Panc1 (cell line): ENCODE measurements at places on chromosomes 4 and X.
A peak's percentile ranks its signal among the peaks of the same experiment; 100 is the strongest.

- no peak for DNase-seq
Measured at GRCh38 chr4:82718162-82718940, 80.2 kb downstream of the SCD5 start.

DNA sequence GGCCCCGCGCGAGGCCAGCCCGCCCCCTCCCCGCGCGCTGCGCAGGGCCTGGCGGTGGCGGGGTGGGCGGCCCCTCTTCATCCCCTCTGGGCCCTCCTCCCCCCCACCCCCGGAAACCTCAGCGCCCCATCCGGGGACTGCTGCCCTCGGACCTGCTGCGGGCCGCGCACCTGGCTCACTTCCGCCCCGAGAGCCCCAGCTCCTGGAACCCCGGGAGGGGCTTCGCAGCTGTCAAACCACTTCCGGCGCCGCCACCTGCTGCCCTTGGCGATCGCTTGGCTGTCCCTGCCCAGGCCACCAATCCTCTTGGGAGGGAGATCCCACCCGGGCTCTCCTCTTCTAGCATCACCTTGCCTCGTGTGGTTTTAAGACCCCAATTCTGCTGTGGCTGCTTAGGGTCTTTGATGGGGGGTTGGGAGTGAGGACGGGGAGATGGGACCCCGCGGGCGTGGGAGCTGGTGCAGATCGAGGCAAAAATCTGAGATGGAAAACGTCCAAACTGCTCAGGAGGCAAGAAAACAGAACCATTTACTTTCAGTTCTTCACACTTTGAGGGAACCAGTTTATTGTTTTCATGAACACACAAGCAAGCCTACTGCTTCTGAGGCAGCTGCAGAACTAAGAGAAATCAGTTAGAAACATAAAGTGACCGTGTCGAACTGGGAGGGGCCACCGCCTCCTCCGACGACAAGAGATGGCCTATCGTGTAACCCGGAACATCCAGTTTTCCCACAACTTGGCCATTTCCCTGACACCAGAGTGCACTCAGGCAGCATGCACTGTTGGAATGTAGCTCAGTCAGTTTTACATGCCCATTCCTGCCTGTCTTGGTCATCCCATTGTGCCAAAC lies 754 bp downstream of the MTMR1 start:
- DNase-seq: no peak

- no peak for DNase-seq
Measured at GRCh38 chr4:89055157-89056080, 1.6 kb downstream of the FAM13A start.

DNA sequence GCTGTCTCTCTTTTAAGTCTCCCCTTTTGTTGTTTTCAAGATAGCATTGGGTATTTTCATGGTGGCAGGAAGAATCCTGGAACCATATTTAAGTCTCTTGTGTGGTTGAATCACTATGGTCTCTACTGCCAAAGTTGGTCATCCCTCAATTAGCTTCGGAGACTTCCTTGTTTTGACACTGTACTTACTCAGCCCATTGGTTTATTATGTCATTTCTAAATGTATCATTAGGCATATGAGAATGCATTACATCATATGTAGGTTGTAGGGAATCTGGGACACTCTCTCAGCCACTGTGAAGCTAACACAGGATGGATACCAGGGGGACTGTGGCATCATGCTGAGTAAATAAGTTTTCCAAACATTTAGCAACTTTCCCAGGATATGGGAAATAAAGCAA lies 211.8 kb downstream of the DTHD1 start:
- DNase-seq: no peak

DNA sequence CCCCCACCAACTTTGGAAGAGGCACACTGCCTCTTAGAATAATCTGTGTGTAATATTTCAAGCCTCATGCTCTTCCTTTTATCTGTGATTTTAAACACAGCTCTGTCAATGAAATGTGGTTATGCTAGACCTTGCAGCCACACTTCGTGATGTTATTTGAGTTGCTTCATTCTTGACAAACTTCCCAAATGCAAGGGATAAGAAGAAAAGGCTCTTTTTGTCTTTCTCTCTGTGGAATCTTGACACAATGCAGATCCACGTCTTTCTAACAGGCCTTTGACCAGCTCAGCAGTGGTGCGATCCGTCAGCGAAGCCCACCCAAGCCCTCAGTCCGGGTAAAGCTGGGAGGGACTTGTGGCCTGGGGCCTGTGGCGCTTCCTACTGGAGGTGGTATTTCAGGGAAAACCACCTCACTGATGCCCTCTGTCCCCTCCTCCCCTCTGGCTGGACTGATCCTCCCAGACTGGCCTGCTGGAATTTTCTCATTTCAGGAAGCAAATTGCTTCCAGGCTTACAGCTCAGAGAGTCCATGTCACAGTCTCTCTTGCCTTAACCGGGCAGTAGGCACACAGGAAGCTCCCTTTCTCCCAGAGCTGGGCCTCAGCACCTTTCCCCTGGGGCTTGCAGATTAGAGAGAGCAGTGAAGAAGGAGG lies 19.5 kb upstream of the CCKAR start:
- DNase-seq: no peak

DNA sequence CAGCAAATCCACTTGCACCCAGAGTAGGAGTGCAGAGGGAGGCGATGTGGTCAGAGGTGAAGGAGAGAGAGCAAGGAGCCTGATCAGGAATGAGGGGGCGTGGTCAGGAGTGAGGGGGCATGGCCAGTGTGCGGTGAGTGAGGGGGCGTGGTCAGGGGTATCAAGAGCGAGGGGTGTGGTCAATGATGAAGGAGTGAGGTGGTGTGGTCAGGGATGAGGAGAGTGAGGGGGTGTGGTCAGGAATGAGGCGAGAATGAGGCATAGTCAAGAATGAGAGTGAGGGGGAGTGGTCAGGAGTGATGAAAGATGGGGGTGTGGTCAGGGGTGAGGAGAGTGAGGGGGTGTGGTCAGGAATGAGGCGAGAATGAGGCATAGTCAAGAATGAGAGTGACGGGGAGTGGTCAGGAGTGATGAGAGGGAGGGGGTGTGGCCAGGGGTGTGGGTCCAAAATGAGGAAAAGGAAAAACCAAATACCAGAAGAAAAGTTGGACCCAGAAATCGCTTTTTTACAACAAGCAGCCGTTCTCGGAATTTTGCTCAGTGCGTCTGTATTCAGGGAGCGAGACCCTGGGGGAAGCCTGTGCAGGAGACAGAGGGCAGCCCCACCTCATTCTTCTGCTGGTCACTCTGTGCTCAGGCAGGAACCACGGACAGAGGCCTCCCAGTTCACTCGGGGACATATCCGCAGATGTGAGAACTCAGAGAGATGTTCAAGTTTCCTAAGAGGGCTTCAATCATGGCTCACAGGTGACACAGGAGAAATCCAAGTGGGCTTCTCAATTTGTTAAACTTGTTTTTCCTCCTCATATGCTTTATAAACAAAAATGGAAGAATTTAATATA lies 47.5 kb downstream of the MAGEA1 start:
- peak; percentile 5 for DNase-seq

GRCh38 chrX:17644001-17644400 lies 93.3 kb upstream of the SCML1 start:
- no peak for DNase-seq

GRCh38 chr4:145531223-145531622 lies 49.6 kb downstream of the SMAD1 start:
- DNase-seq: no peak

DNA sequence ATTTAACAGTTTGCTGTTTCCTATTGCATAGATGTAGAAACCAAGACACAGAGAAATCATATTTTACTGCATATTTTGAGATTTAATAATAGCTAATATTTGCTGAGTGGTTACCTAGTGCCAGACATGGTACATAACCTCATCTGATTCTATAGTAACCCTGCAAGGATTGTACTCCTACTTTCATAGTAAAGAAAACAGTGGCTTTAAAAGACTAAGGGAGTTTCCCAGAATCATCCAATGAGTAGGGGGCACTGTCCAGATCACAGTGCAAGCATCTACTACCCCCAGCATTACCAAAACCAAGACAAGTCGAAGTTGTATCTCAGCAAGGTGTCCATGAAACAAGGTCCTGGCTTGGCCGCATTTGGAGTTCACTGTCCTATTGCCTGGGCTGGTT lies 224.5 kb upstream of the TENM3 start:
- DNase-seq: no peak

- DNase-seq: no peak
Measured at GRCh38 chr4:176921256-176921655, 128.5 kb upstream of the VEGFC start.

DNA sequence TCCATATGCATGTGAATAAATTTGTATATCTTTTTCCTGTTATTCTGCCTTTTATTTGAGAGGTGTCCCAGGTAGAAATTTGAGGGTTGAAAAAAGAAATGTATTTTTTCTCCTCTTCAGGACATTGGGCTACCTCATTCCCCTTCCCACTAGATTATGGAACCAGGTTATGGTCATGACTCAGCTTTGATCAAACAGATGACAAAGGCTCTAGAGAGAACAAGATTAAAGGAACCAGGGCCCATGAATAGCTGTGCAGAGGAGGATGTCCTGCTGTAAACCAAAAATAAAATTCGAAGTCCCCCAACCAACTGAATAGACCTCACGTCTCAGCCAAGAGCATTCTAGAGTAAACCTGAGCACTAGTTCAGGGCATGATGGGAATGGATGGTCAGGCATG lies 313.2 kb downstream of the RAPGEF2 start:
- no peak for DNase-seq

DNA sequence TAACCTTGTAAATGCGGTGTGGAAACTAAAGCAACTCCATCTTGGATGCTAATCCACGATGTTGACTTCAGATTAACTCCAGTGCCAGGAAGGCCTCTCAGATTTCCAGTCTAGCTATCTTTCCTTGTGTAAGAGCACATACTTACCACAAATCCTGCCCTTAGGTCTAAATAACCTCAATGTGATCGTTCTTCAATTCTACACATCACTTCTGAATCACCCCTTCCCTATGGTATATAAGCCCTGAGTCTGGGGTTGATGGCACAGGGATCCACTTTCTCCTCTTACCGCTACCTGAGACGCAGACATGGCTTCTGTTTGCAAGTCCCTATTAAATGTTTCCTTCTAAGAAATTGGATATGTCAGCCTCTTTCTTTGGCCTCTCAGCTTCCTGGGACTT lies 17.5 kb upstream of the ZNF41 start:
- no peak for DNase-seq

DNA sequence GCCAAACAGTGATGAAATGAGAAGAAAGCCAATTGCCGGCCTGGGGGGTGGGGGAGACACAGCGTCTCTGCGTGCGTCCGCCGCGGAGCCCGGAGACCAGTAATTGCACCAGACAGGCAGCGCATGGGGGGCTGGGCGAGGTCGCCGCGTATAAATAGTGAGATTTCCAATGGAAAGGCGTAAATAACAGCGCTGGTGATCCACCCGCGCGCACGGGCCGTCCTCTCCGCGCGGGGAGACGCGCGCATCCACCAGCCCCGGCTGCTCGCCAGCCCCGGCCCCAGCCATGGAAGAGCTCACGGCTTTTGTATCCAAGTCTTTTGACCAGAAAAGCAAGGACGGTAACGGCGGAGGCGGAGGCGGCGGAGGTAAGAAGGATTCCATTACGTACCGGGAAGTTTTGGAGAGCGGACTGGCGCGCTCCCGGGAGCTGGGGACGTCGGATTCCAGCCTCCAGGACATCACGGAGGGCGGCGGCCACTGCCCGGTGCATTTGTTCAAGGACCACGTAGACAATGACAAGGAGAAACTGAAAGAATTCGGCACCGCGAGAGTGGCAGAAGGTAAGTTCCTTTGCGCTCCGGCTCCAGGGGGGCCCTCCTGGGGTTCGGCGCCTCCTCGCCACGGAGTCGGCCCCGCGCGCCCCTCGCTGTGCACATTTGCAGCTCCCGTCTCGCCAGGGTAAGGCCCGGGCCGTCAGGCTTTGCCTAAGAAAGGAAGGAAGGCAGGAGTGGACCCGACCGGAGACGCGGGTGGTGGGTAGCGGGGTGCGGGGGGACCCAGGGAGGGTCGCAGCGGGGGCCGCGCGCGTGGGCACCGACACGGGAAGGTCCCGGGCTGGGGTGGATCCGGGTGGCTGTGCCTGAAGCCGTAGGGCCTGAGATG lies at the start of gene SHOX:
SHOX (plus strand) TSS at position 180 of the 885 bp plus-strand sequence; CDS start at position 287, 107 bp downstream.
- no peak for DNase-seq

GRCh38 chr4:89158884-89159503 lies 47.7 kb downstream of the TIGD2 start:
- no peak for DNase-seq

- DNase-seq: no peak
Measured at GRCh38 chr4:41507291-41507947, 30.5 kb upstream of the LIMCH1 start.

GRCh38 chrX:123673813-123674212 lies 59.0 kb downstream of the THOC2 start:
- no peak for DNase-seq

GRCh38 chr4:158020734-158021346 lies 152.0 kb downstream of the GASK1B start:
- DNase-seq: no peak

- peak; percentile 2 for DNase-seq
Measured at GRCh38 chr4:19776929-19777328, 474.8 kb upstream of the SLIT2 start.

GRCh38 chr4:37620176-37620575 lies 66.0 kb downstream of the RELL1 start:
- DNase-seq: no peak

DNA sequence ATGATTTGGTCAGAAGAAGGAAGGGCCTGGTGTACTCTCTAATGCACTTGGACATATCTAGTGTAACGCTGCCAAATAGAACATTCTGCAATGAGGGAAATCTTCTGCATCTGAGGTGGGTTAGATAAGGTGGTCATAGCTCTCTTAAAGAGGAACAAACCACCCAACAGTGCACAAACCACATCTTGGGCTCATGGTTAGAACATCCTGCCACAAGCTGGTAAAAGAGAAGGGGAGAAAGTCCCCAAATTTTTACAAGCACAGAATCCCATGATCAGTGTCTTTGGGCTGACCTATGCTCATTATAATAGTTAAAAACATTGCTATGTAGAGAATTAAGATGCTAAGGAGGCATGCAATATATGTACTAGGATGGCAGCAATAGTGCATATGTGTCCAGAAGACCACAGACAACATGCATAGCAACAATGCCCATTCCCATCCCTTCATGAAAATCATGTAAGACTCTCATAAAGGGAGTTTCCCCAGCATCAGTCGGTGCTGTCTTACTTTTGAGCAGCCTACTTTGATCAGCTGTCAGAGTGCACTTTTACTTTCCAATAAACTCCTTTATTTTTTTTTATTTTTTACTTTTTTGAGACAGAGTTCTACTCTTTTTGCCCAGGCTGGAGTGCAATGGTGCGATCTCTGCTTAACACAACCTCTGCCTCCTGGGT lies 99.7 kb upstream of the SLC7A11 start:
- no peak for DNase-seq

- DNase-seq: no peak
Measured at GRCh38 chrX:10325611-10326010, 168.8 kb downstream of the CLCN4 start.

DNA sequence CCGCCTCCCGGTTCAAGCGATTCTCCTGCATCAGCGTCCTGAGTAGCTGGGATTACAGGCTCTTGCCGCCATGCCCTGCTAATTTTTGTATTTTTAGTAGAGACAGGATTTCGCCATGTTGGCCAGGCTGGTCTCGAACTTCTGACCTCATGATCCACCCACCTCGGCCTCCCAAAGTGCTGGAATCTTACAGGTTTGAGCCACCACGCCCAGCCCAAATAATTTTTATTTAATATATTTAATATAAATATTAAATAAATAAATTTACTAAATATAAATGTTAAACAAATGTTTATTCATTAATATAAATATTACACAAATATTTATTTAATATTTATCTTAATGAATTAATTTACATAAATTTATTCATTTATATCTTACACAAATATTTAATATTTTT lies 120.2 kb downstream of the SHOX start:
- no peak for DNase-seq
